NCI-H345 (cell line): ENCODE measurements at places on chromosomes 4 and X.
A peak's percentile ranks its signal among the peaks of the same experiment; 100 is the strongest.

- DNase-seq, result no peak
Observed at GRCh38 chr4:86653237-86653865, 59.2 kb downstream of the PTPN13 start.

GRCh38 chr4:61520166-61520565, 320.0 kb downstream of the ADGRL3 start:
- no peak for DNase-seq

DNA sequence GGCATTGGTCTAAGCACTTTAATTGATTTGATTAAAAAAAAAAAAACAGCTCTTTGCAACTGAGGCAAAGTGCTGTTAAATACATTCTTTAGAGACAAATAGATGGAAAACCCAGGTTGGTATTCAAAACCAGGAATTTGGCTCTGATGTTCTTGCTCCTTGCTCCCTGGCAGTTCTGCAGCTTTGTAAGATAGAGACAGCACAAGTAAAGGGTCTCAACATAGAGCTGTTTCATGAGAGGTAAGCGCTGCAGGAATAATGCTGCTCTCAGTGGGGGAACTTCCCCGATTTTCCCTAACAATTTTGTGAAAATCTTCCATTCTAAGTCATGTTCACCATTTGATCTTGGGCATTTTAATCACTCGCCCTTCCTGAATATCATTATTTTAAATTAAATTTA, 479.5 kb upstream of the HS3ST1 start:
- no peak for DNase-seq

- no peak for DNase-seq
Observed at GRCh38 chr4:120728892-120729675, 193.4 kb downstream of the PRDM5 start.

GRCh38 chr4:84451546-84451945, 47.5 kb downstream of the NKX6-1 start:
- DNase-seq, result no peak

GRCh38 chrX:1778817-1779216, 164.0 kb downstream of the ASMT start:
- DNase-seq, result no peak

- DNase-seq, result no peak
Observed at GRCh38 chr4:8639777-8640720, 47.5 kb downstream of the CPZ start.

DNA sequence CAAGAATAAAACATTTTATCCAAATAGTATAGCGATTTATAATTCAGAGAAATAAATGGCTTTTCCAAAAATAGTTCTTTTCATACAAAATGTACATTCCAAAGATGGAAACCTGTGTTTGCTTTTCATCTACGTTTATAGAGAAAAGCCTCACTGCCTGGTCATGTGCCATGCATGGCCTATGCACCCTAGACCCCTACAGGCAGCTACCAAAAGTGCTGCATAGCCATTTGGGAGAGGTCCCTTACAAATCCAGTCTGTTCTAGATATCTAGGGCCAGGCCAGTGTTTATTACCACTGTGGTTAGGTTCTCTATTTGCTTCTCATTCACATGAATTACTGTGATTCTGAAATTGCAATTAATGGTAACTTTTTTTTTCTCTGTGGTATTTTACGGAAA, 17.2 kb downstream of the HMGB2 start:
- DNase-seq, result no peak

DNA sequence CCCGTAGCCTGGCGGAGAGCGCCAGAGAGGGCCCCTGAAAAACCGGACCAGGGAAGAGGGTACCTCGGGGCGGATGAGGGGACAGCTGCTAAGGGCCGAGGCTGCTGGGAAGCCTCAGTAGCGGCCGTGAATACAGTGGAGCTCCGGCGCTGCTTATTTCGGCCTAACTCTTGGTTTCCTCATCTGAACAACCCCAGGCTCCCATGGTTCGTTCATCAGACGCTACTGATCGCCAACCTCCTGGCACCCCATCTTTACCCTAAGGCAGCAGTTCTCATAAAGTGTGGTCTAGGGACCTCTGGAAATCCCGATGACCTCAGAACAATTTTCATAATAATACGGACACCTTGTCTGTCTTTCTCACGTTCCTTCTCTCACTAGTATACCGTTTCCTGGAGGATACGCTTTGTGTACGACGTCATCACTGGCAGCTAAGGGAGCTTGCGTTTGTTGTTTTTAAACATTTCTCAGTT, 645 bp upstream of the RAB28 start:
- DNase-seq, result peak; percentile 55

DNA sequence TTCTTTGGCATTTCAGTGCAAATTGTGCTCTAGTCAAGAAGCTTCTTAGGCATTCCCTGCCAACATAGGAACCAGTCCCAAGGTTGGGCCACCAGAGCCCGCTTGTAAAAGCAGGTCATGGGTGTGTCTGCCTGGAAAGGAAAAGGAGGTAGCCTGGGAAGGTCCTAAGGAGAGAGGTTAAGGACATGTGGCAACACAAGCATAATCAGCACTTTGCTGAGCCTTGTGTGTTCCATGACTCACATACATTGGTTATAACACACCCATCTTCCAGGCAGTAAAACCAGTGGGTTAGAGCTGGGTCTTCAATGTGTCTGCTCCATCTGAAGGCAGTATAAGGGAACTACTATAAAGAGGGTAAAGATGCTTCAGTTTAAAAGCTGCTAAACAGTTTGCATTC, 165.0 kb downstream of the FHIP1A start:
- DNase-seq, result no peak

- DNase-seq, result no peak
Observed at GRCh38 chr4:152950402-152951274, 14.5 kb downstream of the FHDC1 start.

DNA sequence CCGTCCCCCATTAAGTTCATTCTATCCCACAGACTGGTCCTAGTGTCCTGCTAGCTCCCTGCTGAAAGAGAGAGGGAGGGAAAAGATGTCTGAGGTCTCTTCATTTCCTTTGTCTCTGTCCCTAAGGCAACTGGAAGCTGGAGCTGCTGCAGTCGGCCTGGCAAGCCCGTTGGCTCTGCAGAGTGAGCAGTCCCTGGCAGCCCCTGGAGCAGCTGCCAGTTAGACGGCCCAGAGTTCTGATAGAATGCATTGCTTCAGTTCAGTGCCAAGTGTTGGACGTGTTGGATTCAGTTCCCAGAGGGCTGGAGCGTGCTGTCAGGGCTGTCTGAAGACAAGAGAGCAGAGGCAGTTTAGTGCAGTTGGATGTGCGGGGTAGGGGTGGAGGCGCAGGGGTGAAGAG, 975 bp downstream of the KCNE5 start:
- no peak for DNase-seq

DNA sequence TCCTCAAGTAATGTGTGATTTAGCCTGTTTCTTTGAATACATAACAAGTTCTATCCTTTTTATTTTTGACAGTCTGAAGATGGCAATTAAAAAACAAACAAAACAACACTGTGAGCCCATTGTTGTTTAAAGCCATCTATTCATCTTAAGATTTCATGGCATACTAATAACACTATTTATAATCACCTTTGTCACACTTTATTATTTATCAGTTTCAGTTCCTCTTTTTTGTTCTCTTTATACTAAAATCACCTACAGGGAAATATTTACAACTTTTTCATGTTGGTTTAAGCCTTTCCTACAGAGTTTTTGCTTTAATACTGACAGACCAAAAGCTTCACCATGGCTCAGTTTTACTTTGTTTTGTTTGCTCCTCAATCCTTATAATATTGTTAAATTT, 247.4 kb upstream of the CTSO start:
- DNase-seq, result no peak

DNA sequence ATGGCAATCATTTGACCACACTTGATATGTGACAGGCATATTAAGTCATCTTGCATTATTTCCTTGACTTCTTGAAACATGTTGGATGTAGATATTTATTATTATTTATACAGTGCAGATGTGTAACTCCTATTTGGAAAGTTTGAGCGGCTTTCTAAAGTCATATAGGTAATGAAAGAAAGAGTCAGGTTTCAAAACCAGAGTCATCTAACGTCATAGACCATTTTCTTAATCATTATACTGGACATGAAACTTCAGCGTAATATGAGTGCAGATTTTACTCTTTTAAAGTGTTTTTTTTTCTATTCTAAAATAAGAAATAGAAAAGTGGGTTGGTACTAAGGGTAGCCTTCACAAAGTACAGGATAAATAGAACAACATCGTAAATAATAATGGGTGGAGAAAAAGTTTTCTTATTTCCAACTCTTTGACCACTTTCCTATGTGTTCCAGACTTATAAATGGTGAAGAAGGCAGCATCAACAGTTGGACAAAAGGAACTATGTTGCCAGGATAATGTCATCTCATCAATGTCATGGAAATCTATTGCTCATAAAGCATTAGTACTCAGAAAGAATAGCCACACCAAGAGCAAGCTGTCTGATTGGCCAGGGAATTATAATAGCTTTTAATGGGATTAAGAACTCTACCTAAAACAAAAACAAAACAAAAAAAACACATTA, 108.0 kb upstream of the PCDH18 start:
- no peak for DNase-seq
